Central memory CD8-positive, alpha-beta T cell (primary cell): ENCODE measurements at places on chromosomes 1 and 21.

- DNase-seq = no peak
These were observed 75.8 kb downstream of the FOXJ3 start for GRCh38 chr1:42259059-42259738.

DNA sequence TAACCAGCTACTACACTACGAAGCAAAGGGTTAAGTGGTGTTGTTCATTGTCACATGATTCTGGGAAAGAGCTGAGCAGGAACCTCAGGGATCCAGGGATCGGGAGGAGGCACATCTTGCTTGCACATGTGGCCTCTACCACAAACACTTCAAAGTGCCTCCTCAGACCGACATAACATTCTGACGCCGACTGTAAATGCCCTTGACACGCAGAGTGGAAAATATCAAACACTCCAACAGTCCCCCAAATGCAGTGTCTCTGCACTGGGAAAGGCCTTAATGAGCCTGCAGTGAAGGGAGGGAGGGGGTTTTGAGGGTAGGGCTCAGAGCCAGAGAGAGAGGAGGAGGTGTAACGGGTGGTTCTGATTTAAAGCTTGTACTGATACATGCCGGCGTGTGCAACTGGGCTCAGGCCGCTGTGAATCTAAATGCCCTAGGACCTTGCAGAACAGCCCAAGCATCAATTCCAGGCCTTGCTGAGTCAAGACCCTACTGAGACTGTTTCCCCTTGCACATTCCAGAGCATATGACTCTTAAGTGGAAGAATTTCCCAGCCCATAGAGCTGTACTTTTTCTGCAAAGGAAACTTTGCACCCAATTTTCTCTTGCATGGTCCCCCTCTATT is 163.7 kb downstream of the NTMT2 start:
- DNase-seq = no peak

DNA sequence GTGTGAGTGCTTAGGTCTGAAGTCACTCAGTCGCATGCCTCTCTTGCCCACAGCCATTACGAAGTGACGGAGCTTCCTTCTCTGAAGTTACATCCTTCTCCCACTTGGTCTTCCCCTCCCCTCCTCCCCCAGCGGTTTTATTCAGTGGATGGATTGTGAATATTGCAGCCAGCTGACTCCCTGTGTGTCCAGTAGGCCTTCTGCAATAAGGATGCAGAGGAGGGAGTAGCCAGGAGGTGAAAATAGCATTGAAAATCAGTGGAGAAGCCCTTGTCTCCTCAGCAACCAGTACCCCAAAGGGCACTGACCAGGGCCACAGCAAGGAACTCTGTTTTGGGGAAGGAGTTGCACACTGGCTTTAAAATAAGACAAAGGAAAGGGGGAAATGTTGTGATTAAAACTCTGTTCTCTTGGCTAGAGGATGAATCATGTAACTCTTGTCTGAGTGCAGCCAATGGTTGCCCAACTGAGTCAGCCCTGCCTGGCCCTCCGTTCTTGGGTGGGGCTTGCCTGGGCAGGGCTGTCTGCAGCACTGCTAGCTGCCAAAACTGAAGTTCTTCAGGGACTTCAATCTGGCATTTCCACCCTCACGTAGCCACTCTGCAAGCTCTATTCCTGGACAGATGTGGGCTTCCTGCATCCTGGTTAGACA is 4.3 kb downstream of the S100A10 start:
- DNase-seq = no peak

DNA sequence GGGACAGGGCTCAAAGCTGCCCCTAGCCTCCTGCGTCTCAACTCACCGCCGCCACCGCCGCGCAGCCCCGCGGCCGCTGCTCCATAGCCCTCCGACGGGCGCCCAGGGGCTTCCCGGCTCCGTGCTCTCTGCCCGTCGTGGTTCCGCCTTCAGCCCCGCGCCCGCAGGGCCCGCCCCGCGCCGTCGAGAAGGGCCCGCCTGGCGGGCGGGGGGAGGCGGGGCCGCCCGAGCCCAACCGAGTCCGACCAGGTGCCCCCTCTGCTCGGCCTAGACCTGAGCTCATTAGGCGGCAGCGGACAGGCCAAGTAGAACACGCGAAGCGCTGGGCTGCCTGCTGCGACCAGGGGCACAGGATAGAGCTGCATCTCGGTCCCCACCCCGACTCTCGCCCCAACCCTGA is at the start of gene TNFRSF25:
TSS of gene TNFRSF25 (minus strand) at position 151 of the 400 bp plus-strand sequence. CDS start at position 85, 66 bp downstream.
- DNase-seq = peak; percentile 34
